ENCODE measurements at places on chromosomes 6 and 20. TPM values are rescaled to one million over a fixed set of nuclear protein-coding genes. Genes with fewer than 3 reads are reported as not detected.

GRCh38 chr6:42104804-42105125, 37.7 kb downstream of the C6orf132 start:
- no peak for DNase-seq

GRCh38 chr6:73109659-73110058, 115.6 kb downstream of the KHDC1L start:
- no peak for DNase-seq

- no peak for DNase-seq
Measured at GRCh38 chr20:62306414-62307187, 3.8 kb downstream of the ADRM1 start.

- no peak for DNase-seq
Measured at GRCh38 chr20:48790473-48791003, 37.3 kb downstream of the PREX1 start.

DNA sequence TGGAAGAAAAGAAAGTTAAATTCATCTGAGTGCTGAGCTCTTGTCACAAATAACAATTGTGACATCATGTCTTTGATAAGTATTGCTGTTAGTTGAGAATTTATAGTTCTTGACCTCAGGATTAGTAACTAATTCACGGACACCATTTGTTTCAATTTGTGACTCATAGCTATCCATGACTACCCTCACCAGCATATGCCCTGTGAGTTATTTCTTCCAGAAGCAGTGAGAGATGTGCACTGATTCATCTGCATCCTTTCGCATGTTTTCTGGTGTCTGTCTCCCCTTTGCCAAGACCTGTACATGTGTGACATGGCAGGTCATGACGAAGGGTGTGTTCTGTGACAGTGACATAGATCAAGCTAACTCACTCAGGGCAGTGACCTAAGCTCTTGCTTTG, 86.9 kb downstream of the SOBP start:
- DNase-seq: no peak

- DNase-seq: no peak
Measured at GRCh38 chr6:107770541-107770940, 53.6 kb downstream of the SCML4 start.

GRCh38 chr6:5192135-5192794, 68.5 kb downstream of the LYRM4 start:
- no peak for DNase-seq

DNA sequence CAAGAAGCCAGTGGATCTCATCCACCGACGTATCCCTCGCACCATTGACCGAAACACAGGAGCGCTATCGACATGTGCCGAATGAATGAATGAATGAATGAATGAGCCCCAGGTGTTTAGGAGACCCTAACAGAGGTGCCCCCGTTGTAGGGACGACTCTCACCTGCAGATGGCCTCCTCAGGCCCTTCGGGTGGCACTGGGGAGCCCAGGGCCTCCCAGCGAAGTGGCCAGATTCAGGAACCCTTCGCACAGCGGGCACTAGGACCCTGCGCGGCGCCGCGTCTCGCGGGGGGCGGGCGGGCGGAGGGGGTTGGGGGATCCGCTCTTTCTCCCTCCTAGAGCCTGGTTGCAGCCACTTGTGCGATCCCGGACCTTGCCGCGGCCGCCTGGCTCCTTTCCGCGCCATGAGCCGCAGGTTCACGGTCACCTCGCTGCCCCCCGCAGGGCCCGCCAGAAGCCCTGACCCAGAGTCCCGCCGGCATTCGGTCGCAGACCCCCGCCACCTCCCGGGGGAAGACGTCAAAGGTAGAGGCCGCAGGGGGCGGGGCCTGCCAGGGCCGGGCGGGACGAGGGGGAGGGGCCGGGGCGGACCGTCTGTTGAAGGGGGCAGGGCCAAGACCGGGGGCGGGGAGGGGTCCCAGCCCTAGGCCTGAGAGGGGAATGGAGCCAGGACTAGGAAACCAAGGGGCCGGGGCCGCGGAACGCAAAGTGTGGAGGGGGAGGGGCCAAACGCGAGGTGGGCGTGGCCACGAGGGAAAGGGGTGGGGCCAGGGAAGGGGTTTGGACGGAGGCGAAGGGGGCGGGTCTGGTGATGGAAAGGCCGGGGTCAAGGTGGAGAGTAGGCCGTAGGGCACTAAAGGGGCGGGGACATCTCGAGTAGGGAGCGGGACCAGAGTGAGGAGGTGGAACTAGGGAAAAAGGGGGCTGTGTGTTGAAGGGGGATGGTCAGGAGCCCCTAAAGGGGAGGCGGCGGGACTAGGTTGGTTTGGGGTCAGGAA, 7.4 kb upstream of the SLC12A5 start:
- peak; percentile 83 for DNase-seq

DNA sequence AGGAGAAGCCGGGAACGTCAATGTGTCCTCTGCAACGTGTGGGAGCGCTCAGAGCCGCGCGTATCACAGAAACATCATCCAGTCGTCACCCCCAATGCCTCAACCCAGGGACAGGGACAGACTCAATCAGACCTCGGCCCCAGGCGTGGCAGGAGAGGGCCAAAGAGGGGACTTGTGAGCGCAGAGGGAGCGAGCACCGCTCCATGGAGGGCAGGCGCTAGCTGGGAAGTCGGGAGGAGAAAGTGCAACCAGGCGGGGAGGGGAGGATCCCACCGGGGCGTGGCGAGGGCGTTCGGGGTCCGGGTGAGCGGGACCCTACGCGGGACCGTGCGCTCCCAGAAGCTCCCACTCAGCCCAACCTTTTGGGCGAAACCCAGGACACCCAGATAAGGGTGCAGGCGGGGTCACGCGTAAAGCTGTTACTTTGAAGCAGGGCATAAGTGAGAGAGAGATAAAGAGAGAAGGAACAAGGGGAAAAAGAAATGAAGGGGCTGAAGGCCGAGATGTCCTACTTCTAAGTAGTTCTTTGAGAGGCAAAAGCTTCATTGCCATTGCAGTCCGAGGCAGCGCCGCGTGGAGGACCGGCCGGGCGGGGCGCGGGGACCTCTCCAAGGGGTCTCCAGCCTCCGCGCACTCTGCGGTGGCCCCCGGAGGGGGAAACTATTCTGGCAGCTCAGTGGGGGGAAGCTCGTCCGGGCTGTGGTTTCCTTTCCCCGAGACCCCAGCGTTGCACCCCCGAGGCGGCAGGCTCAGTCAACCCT, 862 bp upstream of the SOBP start:
- peak; percentile 85 for DNase-seq

- no peak for DNase-seq
Measured at GRCh38 chr6:111614833-111615582, 9.3 kb upstream of the TRAF3IP2 start.

- no peak for DNase-seq
Measured at GRCh38 chr6:114030767-114031166, 59.8 kb upstream of the HDAC2 start.

DNA sequence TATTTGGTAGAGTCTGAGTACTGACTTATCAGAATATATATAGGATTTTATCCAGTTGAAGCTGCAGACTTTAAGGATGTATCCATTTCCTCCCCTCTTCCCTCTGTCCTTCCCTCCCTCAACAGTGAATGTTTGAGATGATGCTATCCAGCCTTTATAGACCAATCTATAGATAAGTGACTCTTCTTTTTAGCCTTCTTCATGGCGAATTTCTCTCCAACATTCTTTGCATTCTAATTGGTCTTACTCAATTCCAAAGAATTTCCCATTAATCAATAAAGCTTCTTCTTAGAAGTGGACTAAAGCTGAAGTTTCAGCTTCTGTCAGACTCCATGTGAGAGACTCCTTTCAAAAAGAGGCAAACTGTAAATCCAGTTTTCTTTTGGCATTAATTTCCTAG, 99.3 kb downstream of the AIG1 start:
- DNase-seq: no peak

ANKRD6 gene
- 21.4 TPM for polyA plus RNA-seq

PPARD gene
- 5.9 TPM for polyA plus RNA-seq
